Retina (tissue), 1 donor: ENCODE measurements at places on chromosomes 3 and 15.

DNA sequence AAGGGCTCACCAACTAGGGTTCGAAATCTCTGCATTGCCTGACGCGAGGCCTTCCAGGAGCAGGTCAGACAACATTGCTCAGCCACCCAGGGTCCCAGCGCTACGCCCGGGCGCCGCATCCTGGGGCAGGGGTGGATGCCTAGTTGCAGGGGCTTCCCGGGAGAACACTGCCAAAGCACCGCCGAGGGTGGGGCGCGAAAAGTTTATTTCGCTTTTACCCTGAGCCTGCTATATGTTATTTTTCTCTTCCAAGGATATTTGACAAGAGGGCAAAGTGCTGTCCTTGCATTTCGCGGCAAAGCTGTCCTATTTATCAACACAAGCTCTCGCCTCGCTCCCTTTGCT is 549 bp upstream of the SOX14 start:
- DNase-seq = peak; percentile 70

DNA sequence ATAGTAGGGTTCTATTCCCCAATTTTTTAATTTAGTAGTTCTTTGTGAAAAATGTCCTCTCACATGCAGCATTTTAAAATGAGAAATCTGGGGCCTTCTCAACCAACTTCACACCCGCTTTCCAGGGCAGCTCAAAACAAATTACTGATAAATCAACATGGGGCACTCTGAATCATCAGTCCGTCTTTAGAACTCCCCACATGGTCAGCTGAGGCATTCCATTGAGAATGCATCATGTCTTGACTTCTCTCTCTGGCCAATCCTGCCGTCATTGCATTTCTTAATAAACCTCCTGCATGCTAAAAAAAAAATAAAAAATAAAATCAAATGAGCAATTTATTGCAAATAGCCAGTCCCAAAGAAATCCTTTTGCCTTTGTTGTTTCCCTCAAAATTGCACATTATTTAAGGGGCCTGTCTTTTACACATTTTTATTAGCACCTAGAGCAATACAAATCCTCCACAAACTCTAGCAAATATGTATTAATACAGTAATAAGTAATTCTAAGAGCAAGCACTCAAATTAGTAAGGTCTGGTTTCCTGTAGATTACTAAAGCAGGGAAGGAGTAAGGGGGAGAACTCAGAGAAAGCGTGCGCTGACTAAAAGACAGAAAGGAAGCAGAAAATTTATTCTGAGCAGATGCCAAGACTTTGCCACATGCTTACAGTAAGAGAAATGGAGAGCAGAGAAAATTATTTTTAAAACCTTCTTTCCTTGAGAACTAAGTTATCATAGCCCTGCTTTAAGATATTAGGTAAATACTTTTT is 175.7 kb downstream of the TNIK start:
- DNase-seq = no peak

- DNase-seq = no peak
Observed at GRCh38 chr3:20055020-20055775, 15.0 kb downstream of the KAT2B start.

DNA sequence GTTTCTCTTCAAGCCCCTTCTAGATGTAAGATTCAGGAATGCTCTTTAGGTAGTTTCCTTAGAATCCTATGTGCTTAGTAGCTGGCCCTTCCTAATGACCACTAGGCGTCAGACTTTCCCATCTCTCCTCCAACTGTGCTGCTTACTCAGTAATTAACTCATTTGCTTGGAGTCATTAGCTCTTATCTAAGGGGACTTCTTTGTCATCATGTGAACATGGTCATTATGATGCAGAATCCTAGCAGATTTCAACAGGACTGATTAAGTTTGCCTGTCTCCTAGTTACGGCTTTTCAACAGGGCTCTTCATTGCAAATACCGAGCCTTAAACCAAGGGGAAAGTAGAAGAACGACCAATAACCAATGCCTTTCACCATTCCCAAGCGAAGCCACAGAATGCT is 46.4 kb downstream of the GJD2 start:
- peak; percentile 46 for DNase-seq

- DNase-seq = no peak
Observed at GRCh38 chr3:125179143-125179883, 33.2 kb downstream of the SLC12A8 start.

GRCh38 chr3:156939315-156939714 is 113.2 kb downstream of the LEKR1 start:
- no peak for DNase-seq

- DNase-seq = no peak
Observed at GRCh38 chr3:152192936-152193672, 75.6 kb upstream of the MBNL1 start.

DNA sequence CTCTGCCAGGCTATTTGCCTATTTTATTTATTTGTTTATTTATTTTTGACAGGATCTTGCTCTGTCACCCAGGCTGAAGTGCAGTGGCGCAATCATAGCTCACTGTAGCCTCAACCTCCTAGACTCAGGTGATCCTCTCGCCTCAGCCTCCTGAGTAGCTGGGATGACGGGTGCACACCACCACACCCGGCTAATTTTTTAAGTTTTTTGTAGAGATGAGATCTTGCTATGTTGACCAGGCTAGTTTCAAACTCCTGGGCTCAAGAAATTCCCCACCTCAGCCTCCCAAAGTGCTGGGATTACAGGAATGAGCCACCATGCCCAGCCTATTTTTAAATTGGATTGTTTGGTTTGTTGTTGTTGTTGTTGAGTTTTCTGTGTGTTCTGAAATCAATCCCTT is 5.5 kb downstream of the NDUFB5 start:
- DNase-seq = no peak

DNA sequence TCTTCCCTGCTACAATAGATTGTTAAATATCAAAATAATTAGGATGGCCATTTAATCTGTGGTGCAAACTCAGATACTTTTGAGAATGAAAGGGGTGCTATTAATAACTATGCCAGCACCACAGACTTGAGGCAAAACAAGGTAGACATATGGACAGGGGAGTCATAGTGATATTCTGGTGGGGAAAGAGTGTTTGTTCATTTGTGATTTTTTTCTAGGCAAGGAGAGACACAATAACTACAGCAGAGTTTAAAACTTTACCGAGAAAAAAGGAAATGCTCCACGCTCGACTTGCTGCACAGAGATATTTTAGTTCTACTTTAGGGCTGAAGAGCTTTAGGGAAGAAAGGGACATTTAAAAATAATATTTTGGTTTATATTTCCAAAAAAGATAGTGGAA is 611.2 kb upstream of the GRM7 start:
- no peak for DNase-seq

- peak; percentile 23 for DNase-seq
Observed at GRCh38 chr15:83396101-83396500, 51.0 kb upstream of the SH3GL3 start.

GRCh38 chr3:108124337-108125152 is 33.7 kb upstream of the CD47 start:
- no peak for DNase-seq

GRCh38 chr3:69929019-69929418 is 70.5 kb upstream of the SAMMSON start:
- DNase-seq = no peak

- peak; percentile 15 for DNase-seq
Observed at GRCh38 chr3:78035131-78035641, 995.3 kb downstream of the ROBO2 start.

- DNase-seq = no peak
Observed at GRCh38 chr15:70617076-70617910, 146.1 kb downstream of the UACA start.

- DNase-seq = no peak
Observed at GRCh38 chr3:122230174-122230573, 46.7 kb downstream of the CASR start.

- DNase-seq = no peak
Observed at GRCh38 chr3:186166036-186166435, 57.1 kb upstream of the ETV5 start.

GRCh38 chr15:58393241-58393662 is 38.5 kb upstream of the LIPC start:
- peak; percentile 42 for DNase-seq

DNA sequence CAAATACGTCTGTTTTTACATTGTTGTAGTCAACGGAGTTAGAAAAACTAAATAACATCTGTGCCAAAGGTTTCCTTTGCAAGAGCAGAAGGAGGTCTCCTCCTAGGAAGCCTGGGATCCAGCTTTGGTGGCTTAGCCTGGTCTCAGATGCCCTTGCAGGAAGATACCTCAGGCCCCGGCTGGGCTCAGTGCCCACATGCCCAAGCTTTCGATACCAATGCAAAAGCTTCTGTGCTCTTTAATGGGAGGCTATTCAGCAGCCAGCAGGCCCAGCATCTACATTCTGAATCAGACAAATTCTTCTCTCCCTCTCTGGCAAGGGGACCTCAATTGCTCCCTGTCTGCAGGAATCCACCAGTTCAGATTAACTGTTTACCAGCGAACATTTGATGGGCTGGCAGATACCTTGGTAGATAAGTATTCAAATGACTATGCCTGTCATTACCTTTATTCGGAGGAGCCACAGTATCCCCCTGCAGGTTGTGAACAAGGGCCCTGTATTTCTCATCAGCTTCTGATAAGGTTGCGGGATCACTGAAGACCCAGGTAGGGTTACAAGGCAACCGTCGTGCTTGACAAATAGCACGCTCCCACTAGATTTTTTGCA is 180.1 kb upstream of the KBTBD8 start:
- DNase-seq = no peak

DNA sequence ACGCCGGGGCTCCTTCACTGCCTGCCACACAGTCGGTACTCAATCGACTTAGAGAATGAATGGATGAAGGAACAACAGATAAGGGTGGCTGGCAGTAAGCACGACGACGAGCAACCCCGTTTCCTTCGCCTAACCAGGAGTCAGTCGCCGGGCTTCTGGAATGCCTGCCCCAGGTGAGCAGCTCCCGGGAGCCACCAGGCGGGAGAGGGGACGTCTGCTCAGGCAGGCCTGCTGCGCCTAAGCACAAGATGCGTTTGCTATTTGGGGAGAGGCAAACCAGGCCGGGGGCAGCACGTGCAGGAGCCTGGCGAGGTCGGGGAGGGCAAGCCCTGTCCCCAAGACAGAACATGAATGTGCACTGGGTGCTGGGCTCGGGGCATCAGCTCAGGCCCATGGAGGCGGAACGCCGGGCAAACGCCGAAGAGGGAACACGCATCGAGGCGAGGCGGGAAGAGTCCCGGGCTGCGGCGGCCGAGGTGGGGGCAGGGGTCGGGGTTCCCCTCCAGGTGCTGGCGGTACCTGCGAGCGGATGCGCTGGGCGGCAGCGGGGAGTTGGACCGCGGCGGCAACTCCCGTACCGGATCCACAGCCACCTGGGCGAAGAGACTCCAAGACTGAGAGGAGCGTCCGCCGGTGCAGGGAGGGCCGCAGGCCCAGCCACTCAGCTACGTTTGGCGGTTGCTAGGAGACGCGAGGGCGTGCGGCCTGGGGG is at the start of gene CFAP92:
Gene CFAP92 (minus strand): TSS at position 616 of the 712 bp plus-strand sequence. CDS start 772 bp downstream, outside the sequence.
- peak; percentile 84 for DNase-seq

DNA sequence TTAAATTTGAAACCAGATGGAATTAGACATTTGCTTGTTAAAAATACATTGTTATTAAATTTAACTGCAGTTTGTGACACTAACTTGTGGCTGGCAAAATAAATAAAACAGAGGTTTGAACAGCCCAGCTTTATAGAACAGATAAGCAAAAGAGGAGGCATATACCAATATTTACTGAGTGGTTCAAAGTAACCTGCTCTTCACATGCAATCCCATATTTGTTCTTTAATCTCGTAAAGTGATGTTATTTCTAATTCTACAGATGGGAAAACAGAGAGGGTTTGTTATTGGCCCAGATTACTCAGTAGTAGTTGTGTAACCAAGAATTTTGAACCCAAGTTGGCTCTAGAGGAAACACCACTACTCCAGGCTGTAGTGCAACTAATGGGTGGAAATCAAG is 37.6 kb downstream of the WNT5A start:
- DNase-seq = no peak

DNA sequence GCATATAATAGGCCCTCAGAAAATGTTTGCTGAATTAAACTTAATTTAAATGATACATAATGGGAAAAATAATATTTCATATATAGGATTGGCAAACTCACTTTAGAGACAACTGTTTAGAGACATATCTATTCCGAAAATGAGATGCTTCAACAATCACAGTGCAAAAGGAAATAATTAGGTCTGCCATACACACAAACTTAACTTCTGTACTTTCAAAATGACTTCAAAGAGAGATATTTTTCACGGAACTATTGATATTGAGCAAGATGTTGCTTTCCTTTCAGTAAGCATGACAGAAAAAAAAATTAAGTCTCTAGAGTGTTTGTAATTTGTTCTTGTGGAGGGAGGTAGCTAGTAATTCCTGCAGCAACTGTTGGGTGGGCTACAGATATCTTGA is 769.5 kb downstream of the TUSC7 start:
- DNase-seq = no peak

DNA sequence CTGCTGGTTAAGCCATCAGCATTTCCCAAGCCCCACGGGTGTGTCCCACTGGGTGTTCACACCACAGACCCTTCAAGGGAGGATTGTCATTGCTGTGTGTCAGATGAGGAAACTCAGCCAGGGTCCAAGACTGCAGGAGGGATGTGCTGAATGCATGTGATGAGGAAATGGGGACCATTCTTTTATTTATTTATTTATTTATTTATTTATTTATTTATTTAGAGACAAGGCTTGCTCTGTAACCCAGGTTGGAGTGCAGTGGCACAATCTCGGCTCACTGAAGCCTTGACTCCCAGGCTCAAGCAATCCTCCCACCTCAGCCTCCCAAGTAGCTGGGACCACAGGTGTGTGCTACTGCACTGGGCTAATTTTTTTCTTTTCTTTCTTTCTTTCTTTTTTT is 20.8 kb downstream of the PIF1 start:
- DNase-seq = no peak

GRCh38 chr15:48096355-48096786 is 24.4 kb upstream of the SLC24A5 start:
- DNase-seq = no peak

DNA sequence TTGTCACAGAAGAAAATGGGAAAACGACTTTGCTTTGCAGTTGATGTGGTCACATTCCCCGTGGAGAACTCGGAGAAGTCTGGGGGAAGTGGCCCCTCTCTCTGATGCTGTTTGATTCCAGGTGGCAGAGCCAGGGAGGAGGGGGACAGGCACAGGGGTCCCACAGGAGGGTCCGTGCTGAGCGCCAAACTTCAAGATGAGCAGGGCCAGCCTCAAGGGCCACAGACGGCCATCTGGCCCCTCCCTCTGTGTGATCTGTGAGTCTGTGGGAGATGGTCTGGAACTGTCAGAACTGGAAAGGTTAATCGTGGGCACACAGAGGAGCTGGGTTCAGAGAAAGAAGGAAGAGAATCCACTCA is 23.1 kb upstream of the CORO2B start:
- no peak for DNase-seq

GRCh38 chr3:47877719-47878118 is 74.8 kb downstream of the DHX30 start:
- no peak for DNase-seq

DNA sequence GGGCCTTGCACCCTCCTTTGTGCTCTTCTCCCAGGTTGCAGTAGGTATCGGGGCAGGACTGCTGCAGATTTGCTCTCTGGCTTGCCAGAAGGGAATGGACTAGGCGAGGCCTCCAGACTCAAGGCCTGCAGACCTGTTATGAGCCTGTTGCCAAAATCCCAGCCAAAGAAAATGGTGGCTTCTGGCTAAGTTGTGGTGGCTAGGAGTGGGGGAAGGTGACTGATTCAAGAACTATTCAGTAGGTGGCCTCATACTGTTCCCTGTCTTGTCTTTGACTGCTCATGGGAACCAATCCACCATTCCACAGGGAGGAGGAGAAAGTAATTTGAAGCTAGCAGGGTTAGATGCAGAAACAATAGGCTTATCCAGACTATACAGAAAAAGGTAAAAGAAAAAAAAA is 380.4 kb upstream of the PROK2 start:
- DNase-seq = no peak
